ENCODE measurements at places on chromosomes 2 and 18. TPM values are rescaled to one million over a fixed set of nuclear protein-coding genes. Genes with fewer than 3 reads are reported as not detected.

The SLC4A3 gene
- total RNA-seq, result 2.1 TPM

The VWA3B gene
- 0.09 TPM for total RNA-seq

The RIF1 gene
- 23.8 TPM for total RNA-seq

The GPAT2 gene
- 2.3 TPM for total RNA-seq

The REG3G gene
- not detected for total RNA-seq

The FAM124B gene
- under 0.01 TPM for total RNA-seq

The PROM2 gene
- total RNA-seq, result 0.28 TPM

The DSEL gene
- total RNA-seq, result 43.2 TPM

The AKAIN1 gene
- not detected for total RNA-seq

The NDUFV2 gene
- total RNA-seq, result 102 TPM

The MOGAT1 gene
- not detected for total RNA-seq

The SULT1C4 gene
- total RNA-seq, result not detected

The CYP26B1 gene
- 0.14 TPM for total RNA-seq

The PROC gene
- not detected for total RNA-seq

The MYO1B gene
- total RNA-seq, result 83.3 TPM

The NCKAP5 gene
- total RNA-seq, result 4.3 TPM

The CRYGD gene
- total RNA-seq, result not detected

The GKN1 gene
- total RNA-seq, result not detected

The VIL1 gene
- not detected for total RNA-seq
